GM06990 (cell line): ENCODE measurements at places on chromosomes 12 and 14.

DNA sequence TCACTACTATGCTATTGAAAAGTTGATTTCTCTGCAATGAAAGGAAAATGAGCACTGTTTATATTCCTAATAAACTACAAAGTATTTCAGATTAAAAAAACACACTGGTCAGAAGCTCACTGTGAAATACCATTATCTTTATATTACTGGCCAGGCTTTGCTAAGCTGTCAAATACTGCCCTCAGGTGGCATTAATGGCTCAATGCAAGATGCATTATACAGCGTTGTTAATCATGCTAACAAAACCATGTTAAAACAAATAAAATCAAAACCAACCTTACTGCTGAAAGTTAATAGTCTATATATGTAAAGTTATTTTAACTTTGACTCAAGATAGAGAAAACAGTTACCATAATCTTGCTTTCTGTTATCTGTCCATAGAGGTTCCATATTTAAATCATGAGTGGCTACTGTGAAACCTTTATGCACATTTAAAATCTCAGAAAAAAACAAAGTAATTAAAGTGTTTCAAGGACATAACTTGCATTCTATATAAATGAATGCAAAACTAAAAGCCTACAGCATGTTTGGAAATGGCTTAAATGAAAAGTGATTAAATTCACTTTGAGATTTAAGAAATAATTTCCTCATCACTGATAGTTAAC lies 121.7 kb downstream of the RALGAPA1 start:
- DNase-seq = no peak

DNA sequence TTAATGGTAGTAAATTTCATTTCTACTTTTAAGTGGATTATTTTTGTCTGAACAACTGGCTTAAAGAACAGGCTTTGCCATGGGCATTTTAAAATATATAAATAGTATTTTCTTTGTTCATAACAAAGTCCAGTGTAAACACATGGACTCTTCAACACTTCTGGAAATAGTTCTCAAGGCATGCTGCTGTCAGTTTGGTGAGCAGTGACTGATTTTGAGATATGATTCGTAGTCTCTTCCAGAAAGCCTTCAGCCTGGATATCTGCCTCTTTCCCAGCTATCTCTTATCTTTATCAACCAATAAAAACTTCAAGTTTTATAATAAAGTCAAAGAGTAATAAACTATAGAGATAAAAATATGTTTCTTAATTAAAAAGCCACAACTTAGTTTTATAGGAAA lies 110.7 kb downstream of the NAV3 start:
- DNase-seq = no peak

- no peak for DNase-seq
Measured at GRCh38 chr14:95256776-95257060, 63.0 kb downstream of the CLMN start.

GRCh38 chr12:201361-201760 lies 12.6 kb downstream of the SLC6A12 start:
- no peak for DNase-seq

DNA sequence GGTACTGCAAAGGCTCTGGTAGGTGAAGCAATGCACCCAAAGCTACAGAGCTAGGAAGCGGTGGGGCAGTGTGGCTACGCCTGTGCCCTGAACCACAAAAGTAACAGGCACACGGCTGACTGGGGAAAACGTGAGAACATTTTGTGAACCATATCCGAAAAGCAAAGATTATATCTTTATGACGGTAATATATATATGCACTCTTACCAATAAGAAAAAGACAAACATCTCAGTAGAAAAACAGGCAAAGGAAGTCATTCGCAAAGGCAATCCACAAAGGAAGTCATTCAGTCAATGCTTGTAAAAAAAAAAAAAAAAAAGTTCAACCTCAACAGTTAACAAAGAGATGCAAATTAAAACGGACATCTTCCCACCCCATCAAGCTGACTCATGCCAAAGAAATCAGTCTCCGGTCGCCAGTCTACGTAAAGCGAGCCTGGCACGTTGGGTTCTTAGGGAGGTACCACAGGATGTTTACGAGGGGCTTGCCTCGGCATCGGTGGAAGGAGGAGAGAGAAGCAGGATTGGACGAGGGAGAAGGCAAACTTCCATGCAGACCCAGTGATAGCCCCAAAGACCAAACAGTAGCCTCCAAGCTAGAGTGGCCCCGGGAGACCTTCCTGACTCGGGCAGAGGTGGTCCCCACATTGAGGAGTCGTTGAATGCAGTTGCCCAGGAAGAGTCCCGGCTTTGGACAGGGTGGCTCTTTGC lies 39.4 kb upstream of the PPP2R5C start:
- DNase-seq = no peak

GRCh38 chr12:100266835-100267602 lies at the start of the genes DEPDC4 and SCYL2:
Gene DEPDC4, minus strand, starts transcription at chr12:100267079. Its CDS starts 3 bp downstream, at chr12:100267076.
Gene SCYL2, plus strand, starts transcription at chr12:100267177. Its CDS starts 15,794 bp downstream, at chr12:100282971.
- DNase-seq = peak; percentile 98

DNA sequence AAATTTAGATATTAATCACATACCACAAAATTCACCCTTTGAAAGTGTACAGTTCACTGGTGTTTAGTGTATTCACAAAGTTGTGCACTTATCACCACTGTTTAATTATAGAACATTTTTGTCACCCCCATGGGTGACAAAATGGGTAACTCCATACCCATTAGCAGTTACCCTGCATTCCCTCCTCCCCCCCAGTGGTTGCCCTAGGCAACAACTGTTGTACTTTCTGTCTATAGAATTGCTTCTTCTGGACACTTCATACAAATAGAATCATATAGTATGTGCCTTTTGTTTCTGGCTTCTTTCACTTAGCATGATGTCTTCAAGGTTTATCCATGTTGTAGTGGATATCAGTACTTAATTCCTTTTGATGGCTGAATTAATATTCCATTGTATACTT lies 52.7 kb downstream of the FBXO34 start:
- DNase-seq = no peak

GRCh38 chr12:124210991-124211577 lies 83.8 kb upstream of the RFLNA start:
- no peak for DNase-seq

GRCh38 chr12:2255311-2255710 lies 202.5 kb downstream of the CACNA1C start:
- no peak for DNase-seq

DNA sequence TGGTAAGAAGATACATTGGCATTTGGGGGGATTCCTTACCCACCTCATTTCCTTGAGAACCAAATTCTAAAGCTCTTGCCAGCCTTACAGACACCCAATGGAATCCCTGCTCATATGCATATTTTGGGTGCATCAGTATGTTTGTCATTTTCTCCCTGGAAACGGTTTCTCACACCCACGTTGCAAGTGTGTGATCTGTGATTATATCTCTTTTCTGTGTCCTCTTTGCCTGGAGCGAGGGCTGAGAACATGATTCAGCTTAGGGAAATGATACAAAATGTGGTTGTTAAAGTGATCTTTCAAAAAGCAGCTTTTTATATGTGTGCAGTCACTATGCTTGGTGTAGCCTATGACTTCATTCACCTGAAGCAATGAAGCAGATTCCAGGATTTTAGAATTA lies 52.0 kb downstream of the KCNMB4 start:
- DNase-seq = no peak

DNA sequence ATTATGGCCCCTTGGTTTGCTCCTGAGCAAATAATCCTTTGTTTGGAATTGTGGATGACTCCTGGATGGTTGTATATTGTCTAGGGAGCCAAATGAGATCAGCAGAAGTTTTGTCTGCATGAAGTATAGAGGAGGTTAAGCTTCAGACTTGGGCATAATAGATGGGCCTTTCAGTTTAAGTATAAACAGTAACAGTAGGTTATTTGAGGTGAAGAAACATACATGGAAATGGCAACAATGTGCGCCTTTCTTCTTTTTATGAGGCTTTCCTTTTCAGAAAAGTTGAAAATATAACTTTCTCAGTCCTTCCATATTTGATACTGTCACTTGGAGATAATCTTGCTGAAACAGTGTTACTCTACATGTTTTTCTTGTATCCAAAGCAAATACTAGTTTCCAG lies 63.7 kb upstream of the PPP1R12A start:
- no peak for DNase-seq

GRCh38 chr14:99234355-99234754 lies 37.6 kb downstream of the BCL11B start:
- DNase-seq = no peak

GRCh38 chr14:105541218-105541875 lies 15.0 kb downstream of the TMEM121 start:
- no peak for DNase-seq
